ENCODE measurements at places on chromosomes 1 and 21.

DNA sequence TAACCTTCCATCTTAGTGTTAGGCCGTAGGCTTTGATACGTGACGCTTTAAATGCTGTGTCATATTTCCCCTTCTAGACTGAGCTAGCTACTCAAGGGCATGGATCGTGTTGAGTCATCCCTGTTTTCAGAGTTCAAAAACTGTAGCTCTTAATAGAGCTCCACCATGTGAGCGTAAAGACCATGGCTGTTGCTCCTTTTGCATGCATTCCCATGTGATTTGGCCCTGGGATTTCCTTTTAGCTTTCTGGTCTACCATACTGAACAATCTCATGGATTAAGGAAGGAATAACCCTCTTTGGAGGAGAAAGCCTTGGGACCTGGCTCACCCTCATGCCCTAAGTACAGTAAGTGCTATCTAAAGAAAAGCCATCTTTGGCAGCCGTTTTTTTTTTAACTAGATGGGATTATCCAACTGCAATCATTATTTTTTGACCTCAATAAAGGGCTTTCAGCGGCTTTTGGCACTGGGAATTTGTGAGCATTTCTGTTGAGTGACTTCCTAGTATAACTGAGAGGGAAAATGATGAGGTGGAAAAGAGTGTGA is 76.6 kb downstream of the PLPP3 start:
- DNase-seq: peak; percentile 34

- no peak for DNase-seq
Observed at GRCh38 chr1:245871915-245872314, 635.2 kb downstream of the SMYD3 start.

GRCh38 chr1:35178874-35179380 is 14.0 kb downstream of the SFPQ start:
- DNase-seq: no peak

DNA sequence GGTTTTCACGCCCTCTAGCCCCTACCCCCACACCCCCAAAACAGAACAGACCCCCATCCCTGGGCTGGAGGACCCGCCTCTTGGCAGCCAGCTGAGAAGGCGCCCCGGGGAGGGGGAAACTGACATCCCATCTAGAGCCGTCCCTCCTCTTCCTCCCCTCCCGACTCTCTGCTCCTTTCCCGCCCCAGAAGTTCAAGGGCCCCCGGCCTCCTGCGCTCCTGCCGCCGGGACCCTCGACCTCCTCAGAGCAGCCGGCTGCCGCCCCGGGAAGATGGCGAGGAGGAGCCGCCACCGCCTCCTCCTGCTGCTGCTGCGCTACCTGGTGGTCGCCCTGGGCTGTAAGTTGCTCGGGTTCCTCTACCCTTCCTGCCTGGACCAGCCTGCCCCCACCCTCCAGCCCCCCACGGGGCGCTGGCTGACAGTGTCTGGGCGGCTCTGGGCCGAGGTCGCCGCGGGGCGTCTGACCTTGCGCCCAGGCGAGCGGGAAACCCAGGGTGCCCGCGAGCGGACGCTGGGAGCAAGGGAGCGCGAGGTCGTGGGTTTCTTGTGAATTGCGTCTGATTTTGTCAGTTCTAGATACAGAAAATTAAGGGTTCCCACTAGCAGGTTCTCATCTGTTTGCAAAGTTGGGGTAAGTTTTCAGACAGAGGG is 618 bp downstream of the JAM2 start:
- DNase-seq: no peak

GRCh38 chr1:12040457-12041051 is 21.3 kb downstream of the MIIP start:
- DNase-seq: peak; percentile 78

DNA sequence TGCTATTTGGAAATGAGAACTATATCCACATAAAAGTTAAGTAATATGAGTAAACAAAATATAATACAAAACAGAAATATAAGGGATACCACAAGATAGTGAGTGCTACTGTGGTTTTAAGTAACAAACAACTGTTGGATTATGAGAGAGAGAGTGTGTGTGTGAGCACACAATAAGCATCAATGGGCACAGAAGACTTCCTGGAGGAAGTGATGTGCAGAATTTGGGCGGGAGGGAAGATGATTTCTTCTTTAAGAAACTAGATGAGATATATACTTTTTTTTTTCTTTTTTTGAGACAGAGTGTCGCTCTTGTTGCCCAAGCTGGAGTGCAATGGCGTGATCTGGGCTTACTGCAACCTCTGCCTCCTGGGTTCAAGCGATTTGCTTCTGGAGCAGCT is 7.9 kb upstream of the IER5 start:
- no peak for DNase-seq

DNA sequence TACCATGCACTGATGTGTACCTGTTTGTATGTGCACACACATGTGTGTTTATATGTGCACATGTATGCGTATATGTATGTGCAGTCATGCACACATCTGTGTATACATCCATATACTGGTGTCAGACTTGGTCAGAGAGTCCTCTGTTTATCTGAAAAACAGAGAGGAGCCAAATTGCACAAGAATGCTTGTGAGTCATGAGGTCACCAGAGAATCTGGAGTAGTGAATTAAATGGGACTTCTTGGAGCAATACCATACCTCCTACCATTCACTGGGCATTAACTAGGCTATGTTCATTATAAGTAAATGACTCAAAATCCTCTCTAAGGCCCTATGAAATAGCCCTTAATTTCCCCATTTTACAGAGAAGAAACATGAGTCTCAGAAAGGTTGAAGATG is 272.1 kb upstream of the C1orf87 start:
- peak; percentile 36 for DNase-seq

GRCh38 chr1:4172644-4173599 is 272.9 kb upstream of the C1orf174 start:
- DNase-seq: no peak

DNA sequence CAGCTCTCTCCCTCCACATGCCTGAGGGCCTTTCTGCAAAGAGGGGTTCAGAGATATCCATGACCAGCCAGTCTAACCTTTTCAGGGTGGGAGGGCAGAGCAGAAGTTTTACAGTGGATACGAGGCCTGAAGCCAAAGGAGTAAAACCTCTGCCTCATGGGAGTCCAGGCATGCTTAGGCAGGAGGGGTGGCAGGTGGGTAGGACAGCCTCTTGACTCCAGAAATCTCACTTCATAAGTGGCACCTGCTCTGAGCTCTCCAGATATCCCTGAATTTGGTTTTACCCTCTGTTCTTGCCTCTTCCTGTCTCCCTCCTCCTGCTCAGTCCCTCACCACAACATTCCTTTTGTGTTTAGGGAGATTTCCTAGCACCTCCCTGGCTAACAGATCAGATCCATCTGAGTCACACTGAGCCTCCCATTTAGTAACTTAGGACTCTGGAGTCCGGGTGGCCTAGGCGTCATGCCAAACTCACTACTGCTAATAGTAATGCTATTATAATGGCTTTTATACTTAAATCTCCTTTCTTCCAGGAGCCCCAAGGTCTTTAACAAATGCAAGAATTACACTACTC is 201.0 kb downstream of the HS2ST1 start:
- peak; percentile 55 for DNase-seq

GRCh38 chr21:27248814-27249213 is 281.9 kb upstream of the ADAMTS5 start:
- no peak for DNase-seq

- DNase-seq: no peak
Observed at GRCh38 chr1:18532390-18533170, 51.9 kb downstream of the KLHDC7A start.

- no peak for DNase-seq
Observed at GRCh38 chr1:60283690-60284089, 210.1 kb upstream of the C1orf87 start.

DNA sequence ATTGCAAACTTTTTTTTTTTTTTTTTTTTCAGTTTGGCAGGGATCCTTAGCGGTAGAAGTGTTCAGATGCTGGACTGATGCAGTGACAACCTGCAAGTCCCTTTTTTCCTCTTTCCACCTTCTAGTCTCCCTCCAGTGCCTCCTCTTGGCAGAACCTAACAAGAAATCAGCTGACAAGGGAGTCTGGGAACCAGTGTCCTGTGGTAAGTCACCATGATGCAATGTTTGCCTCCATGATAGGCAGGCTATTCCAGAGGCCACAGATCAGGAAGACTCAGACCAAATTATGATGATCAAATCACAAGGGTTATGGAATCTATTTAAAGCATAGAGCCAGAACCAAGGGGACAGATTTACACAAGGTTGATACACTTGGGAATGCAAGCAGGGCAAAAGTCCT is 3.0 kb upstream of the CD34 start:
- no peak for DNase-seq

GRCh38 chr1:245961137-245961540 is 545.9 kb downstream of the SMYD3 start:
- DNase-seq: no peak

DNA sequence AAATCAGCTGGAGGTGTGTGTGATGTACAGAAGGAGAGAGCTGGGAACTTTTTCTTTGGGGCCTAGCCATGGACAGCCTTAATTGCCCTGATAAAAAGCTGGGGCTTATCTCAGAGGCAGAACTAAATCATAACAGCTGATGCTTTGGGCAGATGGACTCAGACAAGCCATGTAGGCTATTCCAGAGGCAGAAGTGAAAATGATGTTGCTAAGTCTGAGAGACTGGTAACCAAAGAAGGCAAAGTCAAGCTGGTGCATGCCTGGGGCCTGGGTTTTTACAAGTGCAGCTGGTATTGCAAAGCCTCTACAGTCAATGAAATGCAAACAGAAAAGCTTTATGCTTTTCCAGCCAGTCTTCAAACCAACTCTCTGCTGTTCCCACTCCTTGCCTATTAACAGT is 39.0 kb upstream of the LMX1A start:
- no peak for DNase-seq

- no peak for DNase-seq
Observed at GRCh38 chr1:202987922-202988583, 19.1 kb upstream of the TMEM183A start.

GRCh38 chr1:172536256-172536655 is 3.3 kb downstream of the SUCO start:
- DNase-seq: no peak

- no peak for DNase-seq
Observed at GRCh38 chr1:76210160-76210559, 135.6 kb downstream of the ST6GALNAC3 start.

DNA sequence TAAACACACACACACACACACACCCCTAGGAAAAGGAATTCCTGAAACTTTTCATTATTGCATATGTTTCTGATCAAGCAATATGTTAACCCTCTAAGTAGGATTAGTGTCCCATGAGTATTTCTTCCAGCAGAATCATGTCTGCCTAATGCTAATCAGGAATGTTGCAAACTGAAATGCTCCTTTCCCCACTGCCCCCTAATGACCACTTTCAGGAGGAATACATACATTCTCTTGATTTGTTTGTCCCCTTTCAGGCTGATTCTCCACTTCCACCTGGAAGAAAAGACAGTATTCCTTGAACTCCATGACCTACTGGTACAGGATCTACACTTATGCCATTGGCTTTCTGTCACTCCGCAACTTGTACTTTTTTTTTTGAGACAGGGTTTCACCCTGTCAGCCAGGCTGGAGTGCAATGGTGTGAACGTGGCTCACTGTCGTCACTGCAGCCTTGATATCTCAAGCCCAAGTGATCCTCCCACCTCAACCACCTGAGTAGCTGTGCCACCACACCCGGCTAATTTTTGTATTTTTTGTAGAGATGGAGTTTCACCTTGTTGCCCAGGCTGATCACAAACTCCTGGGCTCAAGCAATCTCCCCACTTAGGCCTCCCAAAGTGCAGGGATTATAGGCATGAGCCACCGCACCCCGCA is 56.7 kb downstream of the LRIG2 start:
- no peak for DNase-seq

GRCh38 chr21:23003951-23004350 is 2005.7 kb downstream of the NCAM2 start:
- DNase-seq: no peak

GRCh38 chr1:16442265-16442664 is 1.7 kb downstream of the NECAP2 start:
- no peak for DNase-seq

DNA sequence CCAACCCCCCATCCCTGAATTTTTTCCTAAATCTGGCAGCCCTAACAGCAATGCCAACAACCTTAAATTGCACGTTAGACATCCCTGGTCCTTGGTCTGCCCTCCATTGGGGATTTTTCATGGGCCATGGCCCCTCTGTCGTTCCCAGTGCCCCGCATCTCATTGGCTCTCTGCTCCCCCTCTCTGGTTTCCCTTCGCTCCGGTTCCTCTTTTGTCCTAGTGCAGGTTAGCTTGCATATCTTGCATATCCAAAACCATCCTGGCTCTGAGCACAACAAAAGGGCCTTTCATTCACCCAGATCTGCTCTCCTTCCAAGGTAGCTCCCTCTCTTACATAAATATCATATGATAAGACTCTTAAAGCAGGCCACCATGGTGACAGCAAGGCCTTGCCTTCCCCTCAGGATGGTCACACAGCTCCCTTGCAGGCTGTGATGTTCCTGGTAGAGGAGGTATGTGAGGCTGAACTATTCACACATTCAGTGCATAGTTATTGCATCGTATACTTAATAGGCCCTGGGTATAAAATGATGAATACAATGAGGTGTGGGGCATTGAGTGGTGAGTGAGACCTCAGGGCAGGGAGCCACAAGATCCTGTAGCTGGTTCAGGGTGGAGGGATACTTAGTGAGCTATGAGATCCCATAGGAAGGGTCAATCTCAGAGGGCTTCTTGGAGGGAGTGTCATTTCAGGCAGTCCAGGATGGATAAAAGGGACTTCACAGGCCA is 45.2 kb downstream of the TENT5C start:
- DNase-seq: no peak

GRCh38 chr1:173395762-173396161 is 81.4 kb upstream of the PRDX6 start:
- DNase-seq: no peak

GRCh38 chr1:64515427-64515826 is 45.5 kb downstream of the CACHD1 start:
- peak; percentile 68 for DNase-seq

GRCh38 chr1:208934933-208935332 is 648.6 kb upstream of the CAMK1G start:
- no peak for DNase-seq

DNA sequence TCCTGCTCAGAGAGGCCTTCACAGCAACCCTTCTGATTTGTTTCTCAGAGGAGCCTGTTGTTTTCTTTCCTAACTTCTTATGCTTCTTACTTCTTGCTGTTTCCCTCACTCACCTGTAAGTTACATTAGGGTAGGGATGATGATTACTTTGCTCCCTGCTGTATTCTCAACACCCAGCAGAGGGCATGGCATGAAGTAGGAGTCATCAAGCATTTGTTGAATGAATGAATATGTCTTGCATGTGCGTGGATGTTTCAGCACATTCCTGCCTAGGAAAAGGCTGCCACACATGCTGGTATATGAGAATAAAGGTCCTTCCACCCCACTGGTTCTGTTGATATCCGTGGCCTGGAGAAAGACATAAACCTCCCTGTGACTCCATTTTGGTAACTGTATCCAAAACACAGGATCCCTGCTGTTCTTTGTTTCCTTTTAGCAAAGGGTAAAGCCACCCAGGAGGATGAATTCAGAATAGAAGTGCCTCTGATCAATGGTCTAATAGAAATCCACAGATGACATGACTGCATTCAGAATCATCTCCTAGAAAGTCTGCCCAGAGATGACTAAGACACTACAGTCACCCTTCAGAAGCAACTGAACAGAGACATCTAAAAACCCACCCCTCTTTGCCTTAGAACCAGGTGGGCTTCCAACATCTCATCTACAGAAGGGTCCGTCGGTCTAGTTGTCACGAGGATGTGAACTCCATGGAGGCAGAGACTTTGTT is 168.8 kb downstream of the ZSCAN20 start:
- no peak for DNase-seq

GRCh38 chr1:206506405-206507283 is 687 bp upstream of the RASSF5 start:
- DNase-seq: no peak

GRCh38 chr1:226525750-226526149 is 22.8 kb upstream of the STUM start:
- no peak for DNase-seq

Measured in skeletal muscle cell (primary cell).